SHP77 treated with DMSO at 0.1 percent for 48 hours (cell line): ENCODE measurements at places on chromosomes 5 and 9.

DNA sequence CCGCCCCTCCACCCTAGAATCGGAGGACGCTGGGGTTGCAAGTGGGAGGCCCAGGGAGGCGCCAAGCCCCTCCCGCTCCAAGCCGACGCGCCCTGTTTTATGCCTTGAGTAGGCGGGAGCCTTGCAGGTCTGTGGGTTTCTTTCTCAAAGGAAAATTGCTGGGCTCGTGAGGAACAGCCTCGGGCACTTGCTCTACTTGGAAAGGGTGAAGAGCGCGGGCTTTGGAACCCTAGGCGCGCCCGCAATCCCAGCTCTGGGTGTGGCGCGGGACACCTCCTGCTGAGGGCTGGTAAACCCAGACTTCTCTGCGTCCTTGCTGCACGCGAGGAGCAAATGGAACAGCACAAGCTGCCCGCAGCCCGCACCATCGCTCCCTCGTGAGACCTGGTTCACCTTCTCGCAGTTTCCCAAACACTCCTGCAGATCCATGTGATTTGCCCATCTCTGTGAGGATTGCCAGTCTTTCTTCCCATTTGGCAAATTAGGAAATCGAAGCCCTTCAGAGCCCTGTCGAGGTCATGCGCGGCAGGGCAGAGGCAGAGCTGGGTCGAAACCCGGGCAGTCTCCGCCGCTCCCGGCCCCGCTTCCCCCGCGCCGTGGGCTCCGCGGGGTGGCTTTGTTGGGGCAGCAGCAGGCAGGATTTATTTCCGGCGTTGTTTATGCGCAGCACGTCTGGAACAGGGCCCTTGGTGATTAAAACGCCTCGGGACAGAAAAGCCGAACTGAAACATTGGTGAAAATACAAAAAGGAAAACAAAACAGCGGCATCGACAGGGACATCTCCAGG is 98.4 kb upstream of the CPLX2 start:
- DNase-seq = no peak

GRCh38 chr9:87513161-87513560 is 15.5 kb downstream of the DAPK1 start:
- DNase-seq = no peak

GRCh38 chr5:164972973-164973372 is 1467.6 kb downstream of the MAT2B start:
- no peak for DNase-seq

- DNase-seq = peak; percentile 68
Observed at GRCh38 chr5:98770209-98770910, 3.1 kb upstream of the RGMB start.

GRCh38 chr9:81002906-81003305 is 686.4 kb downstream of the TLE1 start:
- no peak for DNase-seq

DNA sequence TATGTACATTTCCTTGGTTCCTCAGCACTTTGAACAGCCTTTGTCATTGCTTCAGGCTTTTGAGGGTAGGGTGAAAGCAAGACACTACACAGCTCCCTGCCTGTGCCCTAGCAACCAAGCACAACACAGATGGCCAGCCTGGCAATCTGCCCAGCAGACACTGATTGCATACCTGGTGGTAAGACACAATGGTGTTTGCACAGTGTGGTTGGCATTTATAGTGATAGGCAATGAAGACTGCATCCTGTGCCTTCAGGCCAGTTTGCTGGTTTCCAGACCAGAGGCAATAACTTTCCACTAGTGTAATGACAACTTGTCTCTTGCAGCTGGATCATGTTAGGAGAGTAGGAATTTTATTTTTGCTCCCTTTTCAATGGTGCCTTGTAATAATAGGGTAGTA is 144.5 kb upstream of the TNC start:
- peak; percentile 95 for DNase-seq

DNA sequence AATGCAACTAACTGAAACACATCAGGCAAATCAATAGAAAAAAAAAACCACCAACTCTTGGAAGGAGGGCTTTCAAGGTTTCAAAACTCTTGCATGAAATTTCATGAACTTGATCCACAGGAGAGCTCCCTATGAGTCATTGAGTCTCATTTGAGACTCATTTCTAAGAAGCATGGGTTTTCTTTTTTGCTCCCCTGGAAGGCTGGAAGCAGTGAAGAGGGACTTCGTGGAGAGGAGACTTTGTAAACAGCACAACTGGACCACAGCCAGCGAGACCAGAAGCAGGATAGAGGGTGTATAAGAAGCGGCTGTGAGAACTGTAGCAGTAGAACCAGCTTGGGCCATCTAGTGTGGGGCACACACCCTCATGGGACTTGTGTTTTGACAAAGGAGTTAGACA is 41.2 kb upstream of the RAPGEF1 start:
- no peak for DNase-seq
